Islet precursor cell (in vitro differentiated cells): ENCODE measurements at places on chromosomes 16 and 17.

DNA sequence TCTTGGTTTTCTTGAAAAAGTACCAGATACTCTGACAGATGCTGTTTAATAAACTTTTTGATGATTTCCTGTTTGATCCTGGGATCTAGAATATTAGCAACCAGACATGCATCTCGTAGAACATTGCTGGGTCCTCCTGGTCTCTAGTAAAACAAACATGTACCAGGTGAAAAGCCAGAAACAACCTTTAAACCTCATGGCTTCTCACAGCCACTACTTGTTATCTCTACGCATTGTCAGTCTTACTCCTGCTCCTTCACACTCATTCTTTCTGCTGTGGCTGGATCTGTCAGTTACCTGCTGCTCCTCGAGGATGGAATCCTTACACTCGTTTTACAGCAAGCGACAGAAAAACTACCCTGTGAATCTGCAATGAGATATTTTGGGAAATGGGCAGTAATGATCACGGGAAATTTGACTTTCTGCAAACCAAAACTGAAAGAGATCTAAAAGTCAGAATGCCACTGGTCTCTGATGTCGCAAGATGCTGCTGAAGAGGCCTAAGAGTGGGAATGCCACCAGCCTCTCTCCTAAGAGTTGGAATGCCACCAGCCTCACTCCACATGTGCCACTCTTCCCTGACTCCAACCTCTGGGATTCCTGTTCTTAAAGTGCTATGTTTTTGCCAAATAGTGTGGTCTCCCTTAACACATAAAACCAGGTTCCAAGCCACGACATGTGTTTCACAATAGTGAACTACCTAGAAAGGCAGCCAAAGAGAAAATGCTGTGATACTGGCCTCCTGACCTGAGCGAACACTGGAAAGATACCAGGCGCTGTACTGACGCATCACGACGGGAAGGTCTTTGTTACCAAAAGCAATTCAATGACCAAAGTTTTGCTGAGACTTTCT lies 86.3 kb downstream of the VPS53 start:
- peak; percentile 24 for DNase-seq

- DNase-seq, result peak; percentile 13
Measured at GRCh38 chr16:58127033-58127556, 2.1 kb downstream of the CFAP20 start.

DNA sequence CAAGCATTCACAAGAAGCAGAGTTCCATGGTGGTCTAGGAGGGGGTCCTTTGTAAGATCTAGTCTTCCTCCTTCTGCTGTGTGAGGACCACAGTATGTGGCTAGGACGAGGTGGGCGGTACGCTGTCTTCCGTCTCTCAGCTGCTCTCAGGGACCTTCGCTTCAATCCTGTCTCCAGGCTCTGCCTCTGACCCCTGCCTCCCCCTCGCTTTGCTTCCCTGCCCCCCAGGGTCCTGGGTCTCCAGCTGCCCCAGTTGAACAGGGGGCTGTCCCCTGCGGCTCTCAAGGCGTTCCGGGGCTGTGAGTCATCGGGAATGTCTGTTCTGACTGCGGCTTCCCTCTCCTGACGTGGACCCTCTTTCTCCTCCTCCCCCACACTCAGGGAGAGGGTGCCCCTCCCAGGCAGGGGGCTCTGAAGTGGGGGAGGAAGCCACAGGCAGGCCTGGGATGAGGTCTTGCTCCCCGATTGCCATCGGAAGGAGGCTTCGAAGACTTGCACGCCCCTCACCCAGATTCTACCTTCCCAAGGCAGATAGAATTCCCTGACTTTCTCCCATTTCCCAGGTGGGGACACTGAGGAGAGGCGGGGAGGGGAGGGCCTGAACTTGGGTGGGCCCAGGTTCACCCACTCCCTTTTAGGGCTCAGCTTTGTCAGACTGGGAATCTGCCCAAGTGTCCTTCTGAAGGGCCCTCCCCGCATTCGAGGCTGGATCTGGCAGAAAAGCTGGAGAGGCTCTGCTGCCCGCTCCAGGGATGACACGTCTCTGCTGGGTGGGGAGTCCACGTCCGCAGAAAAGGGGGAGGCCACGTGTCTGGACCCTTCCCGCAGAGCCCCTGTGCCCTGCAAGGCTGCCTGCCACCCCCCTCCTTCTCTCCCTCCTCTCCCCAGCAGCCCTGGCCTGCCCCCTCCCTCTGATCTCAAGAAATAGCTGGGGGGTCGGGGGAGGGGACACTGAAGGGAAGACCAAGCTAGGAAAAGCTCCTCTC lies 9.1 kb upstream of the COL1A1 start:
- peak; percentile 100 for DNase-seq

GRCh38 chr17:49616086-49616485 lies 40.4 kb downstream of the NXPH3 start:
- no peak for DNase-seq

- DNase-seq, result peak; percentile 90
Measured at GRCh38 chr16:48963901-48964615, 317.6 kb downstream of the CBLN1 start.
